Large intestine (tissue), 12 donors: ENCODE measurements at places on chromosomes 5 and 9. TPM values are rescaled to one million over a fixed set of nuclear protein-coding genes. Genes with fewer than 3 reads are reported as not detected.
A peak's percentile ranks its signal among the peaks of the same experiment; 100 is the strongest.

DNA sequence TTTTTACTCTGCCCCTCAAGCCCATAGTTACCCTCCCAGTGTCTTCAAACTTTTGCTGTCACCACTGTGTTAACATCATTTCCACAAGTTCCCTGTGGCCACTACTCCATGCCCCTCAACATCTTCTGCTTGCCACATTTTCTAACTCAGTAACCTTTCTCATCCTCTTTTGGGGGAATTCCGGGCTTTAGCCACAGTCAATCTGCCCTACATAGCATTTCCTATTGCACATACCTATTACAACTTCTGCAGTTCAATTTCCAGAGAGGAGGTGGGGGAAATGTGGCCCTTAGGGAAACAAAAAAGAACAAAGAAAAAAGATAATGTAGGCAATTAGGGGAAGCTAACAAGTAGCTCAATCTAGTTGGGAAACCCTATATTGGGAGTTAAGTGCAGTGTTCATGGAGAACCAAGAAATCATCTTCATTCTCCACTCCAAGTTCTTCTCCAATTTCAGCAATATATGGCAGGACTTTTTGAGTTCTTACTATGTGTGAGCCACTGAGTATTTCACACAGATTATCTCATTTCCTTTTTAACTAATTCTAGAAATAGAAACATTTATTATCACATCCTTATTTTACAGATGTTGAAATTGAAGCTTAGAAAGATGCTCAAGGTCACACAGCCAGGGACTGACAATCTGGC, 40.2 kb upstream of the LPAR1 start:
- H3K4me1 ChIP-seq, result no peaks in the 10 kb centered on the region
- H3K27me3 ChIP-seq, result no peaks in the 10 kb centered on the region
- H3K27ac ChIP-seq, result no peak overlapping the region
- no peaks in the 10 kb centered on the region for H3K36me3 ChIP-seq

Gene ADAM19
- 13.6 TPM for polyA plus RNA-seq

Gene RGS7BP
- 1.1 TPM for polyA plus RNA-seq

- no peak overlapping the region for H3K4me3 ChIP-seq
- no peaks in the 10 kb centered on the region for H3K27me3 ChIP-seq
- no peaks in the 10 kb centered on the region for H3K4me1 ChIP-seq
- no peaks in the 10 kb centered on the region for H3K36me3 ChIP-seq
- DNase-seq, result no peak
- no peak overlapping the region for H3K27ac ChIP-seq
These were observed 294.5 kb upstream of the PIK3R1 start for GRCh38 chr5:67921004-67921601.

DNA sequence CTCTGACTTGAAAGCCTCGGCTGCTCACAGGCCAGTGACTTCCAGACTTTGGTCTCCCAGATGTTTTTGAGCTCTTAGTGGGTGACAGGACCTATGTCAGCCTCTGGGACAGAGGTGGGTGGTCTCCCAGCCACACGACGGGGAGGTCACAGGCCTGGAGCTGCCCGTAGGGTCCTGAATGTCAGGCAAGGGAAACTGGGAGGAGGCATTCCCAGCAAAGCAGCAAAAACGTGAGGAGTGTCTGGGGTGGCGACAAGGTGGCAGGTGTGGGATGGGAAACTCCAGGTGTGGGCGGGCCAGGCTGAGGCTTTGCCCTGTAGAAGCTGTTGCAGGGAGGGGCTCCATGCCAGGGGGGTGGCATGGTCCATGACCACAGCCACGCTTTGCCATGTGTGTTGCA, 110.5 kb downstream of the CACNA1B start:
- no peaks in the 10 kb centered on the region for H3K4me1 ChIP-seq
- no peak overlapping the region for H3K27ac ChIP-seq
- H3K36me3 ChIP-seq, result no peaks in the 10 kb centered on the region
- DNase-seq, result no peak
- H3K4me3 ChIP-seq, result no peak overlapping the region

DNA sequence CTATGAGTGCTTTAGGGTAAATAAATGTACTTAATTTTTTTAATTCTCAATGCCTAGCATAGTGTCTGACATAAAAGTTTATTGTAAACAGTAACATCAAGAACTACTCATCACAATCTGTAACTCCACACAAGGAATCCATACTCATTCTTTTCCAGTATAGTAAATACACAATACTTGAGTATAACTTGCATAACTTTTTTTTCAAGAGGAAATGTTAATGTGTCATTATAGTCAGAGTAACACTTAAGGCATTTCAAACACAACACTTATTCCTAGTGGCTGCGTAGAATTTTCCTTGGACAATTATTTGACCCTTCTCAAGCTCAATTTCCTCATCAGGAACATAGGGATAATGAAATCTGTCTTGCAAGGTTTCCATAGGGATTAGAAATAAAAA, 584.3 kb downstream of the CAAP1 start:
- no peaks in the 10 kb centered on the region for H3K27me3 ChIP-seq
- H3K36me3 ChIP-seq, result no peaks in the 10 kb centered on the region
- no peak overlapping the region for H3K4me3 ChIP-seq
- no peak overlapping the region for H3K27ac ChIP-seq

- no peak overlapping the region for H3K27ac ChIP-seq
- H3K4me1 ChIP-seq, result no peaks in the 10 kb centered on the region
- H3K36me3 ChIP-seq, result no peaks in the 10 kb centered on the region
These were observed 269.8 kb upstream of the CDH9 start for GRCh38 chr5:27308153-27308552.

Gene C7
- 53.9 TPM for polyA plus RNA-seq

Gene BARHL1
- 0.01 TPM for polyA plus RNA-seq

- no peak overlapping the region for H3K27ac ChIP-seq
- H3K4me3 ChIP-seq, result no peak overlapping the region
These were observed 1106.7 kb downstream of the DTWD2 start for GRCh38 chr5:117881426-117882230.

DNA sequence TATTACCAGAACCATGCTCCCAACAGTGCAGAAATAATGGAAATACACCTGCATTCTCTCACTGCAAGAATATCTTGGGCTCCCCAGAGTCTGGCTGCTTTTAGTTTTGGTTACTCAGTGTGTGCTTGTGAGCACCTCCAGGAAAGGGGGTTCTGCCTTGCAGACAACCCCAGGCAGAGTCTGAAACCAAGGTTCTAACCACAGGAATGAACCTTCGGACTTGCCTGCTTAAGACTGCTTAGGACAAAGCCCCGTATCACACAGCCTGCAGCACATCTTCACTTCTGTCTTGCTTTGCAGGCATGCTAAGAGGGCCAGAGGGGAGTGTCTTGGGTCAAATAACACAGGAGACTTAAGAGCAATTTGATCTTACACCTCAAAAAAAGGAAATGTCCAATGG, 94.8 kb upstream of the SPATA31C2 start:
- no peaks in the 10 kb centered on the region for H3K36me3 ChIP-seq
- DNase-seq, result no peak
- H3K4me1 ChIP-seq, result no peaks in the 10 kb centered on the region
- no peak overlapping the region for H3K27ac ChIP-seq

DNA sequence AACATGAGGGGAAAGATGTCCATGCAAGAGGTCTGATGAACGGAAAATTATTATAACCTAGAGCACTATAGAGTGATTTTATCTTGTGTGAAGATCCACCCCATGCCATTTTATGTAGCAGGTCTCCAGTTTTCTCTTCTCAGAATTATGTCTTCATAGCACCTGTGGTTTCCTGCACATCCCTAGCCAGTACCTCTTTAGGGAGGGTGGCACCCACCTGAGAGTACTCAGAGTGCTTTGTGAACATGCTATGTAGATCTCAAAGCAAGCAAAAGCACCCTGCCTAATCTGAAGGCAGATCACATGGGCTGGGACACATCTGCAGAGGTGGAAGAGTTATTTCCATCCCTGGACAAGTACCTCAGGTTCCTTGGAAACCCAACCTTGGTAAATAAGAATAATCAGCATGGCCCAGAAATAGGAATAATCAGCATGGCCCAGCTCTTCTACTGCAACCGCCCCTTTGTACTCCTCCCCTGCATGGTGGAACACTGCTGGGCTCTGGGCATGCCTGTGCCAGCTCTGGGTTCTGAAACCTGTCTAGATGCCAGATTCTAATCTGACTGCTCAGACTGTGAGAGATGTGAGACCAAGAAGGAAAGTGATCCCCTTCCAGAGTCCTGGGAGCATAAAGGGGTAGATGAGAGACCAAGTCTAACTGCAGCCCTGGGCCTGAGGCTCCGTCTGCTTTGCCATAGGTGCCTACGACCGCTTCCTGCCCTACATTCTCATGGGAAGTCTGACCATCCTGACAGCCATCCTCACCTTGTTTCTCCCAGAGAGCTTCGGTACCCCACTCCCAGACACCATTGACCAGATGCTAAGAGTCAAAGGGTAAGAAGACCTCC, 23.7 kb downstream of the SLC22A5 start:
- no peak overlapping the region for H3K27ac ChIP-seq
- no peak for DNase-seq
- no peak overlapping the region for H3K4me3 ChIP-seq
- peaks cover 63% of the 10 kb centered on the region for H3K36me3 ChIP-seq

Gene PKD2L2
- 0.15 TPM for polyA plus RNA-seq

Gene TMEM161B
- polyA plus RNA-seq, result 31.8 TPM

Gene PROB1
- 2.1 TPM for polyA plus RNA-seq

Gene OR13J1
- 0.21 TPM for polyA plus RNA-seq

GRCh38 chr5:139131465-139131864, 66.7 kb downstream of the SIL1 start:
- no peak for DNase-seq
- no peaks in the 10 kb centered on the region for H3K27me3 ChIP-seq
- no peaks in the 10 kb centered on the region for H3K4me1 ChIP-seq
- H3K4me3 ChIP-seq, result no peak overlapping the region
- H3K36me3 ChIP-seq, result peaks cover 6% of the 10 kb centered on the region
- H3K27ac ChIP-seq, result peak overlapping the region; percentile 68

GRCh38 chr9:14441976-14442651, 128.2 kb upstream of the NFIB start:
- no peak for DNase-seq
- no peaks in the 10 kb centered on the region for H3K27me3 ChIP-seq
- H3K36me3 ChIP-seq, result no peaks in the 10 kb centered on the region
- H3K27ac ChIP-seq, result no peak overlapping the region
- no peak overlapping the region for H3K4me3 ChIP-seq

GRCh38 chr5:79512049-79512448, 1.9 kb downstream of the HOMER1 start:
- H3K4me1 ChIP-seq, result peaks cover 8% of the 10 kb centered on the region
- peak overlapping the region; percentile 73 for H3K4me3 ChIP-seq
- H3K27me3 ChIP-seq, result peaks cover 30% of the 10 kb centered on the region

DNA sequence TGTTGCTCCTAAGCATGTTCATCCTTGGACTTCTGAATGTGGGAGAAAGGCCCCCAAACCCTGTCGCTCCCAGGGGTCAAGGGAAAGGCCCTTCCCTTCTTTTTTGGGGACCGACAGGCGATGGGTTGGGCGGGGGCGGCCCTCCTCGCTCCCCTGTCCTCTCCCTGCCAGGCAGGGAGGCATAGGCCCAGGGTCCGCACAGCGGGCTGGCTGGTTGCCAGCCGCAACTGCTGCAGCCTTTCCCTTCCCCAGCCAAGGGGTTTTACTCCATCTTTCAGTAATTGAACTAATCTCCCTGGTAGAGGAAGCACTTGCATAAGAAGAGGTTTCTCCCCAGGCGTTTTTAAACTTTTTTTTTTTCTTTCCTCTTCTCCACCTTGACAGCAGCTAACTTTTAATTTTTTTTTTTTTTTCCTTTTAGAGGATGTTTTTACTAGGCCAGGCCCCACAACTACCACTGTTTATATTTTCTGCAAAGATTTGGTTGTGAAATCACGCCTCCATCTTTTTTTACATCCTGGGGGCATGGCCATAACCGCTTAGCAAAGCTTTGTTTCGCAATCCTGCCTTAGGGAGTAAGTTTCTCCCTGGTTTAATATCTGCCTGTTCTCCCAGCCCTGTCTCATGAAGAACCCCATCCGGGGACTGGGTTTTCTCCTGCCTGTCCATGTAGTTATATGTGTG, 216.9 kb upstream of the ZNF608 start:
- DNase-seq, result no peak
- no peak overlapping the region for H3K4me3 ChIP-seq
- H3K4me1 ChIP-seq, result no peaks in the 10 kb centered on the region
- H3K27ac ChIP-seq, result no peak overlapping the region
- H3K27me3 ChIP-seq, result no peaks in the 10 kb centered on the region

Gene MYOT
- polyA plus RNA-seq, result 2.2 TPM

DNA sequence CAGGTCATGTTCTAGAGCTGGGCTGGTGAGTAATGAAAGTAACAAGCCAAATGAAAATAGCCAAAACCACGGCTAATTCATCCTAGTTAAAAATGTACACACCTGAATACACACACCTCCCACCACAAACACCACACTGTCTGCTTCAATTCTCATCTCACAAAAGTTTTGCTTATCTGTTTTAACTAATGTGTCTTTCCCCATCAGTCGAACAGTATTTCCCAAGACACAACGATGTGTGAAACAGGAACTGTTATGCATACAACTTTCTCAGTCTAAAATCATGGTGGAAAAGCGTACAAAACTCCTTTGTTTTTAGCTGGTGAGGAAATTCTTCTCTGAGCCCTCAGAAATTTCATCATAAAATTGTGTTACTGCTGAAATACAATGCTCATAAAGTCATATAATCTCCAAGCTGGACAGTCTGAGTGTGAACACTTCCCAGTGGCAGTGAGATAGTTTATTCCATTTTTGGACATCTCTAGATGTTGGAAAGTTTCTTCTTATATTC, 242.4 kb downstream of the EFNA5 start:
- H3K27me3 ChIP-seq, result no peaks in the 10 kb centered on the region
- peaks cover 2% of the 10 kb centered on the region for H3K36me3 ChIP-seq
- H3K27ac ChIP-seq, result no peak overlapping the region
- H3K4me1 ChIP-seq, result no peaks in the 10 kb centered on the region
- no peak for DNase-seq
